ENCODE measurements at places on chromosomes 2 and 18. TPM values are rescaled to one million over a fixed set of nuclear protein-coding genes. Genes with fewer than 3 reads are reported as not detected.

The CYS1 gene
- polyA plus RNA-seq, result 15.6 TPM

The EGR4 gene
- polyA plus RNA-seq, result not detected

The CPS1 gene
- polyA plus RNA-seq, result 13.1 TPM

The NGEF gene
- polyA plus RNA-seq, result 1.2 TPM

- DNase-seq, result no peak
Measured at GRCh38 chr2:82043867-82044266, 1739.3 kb upstream of the LRRTM1 start.

GRCh38 chr18:74733598-74733997 lies 135.9 kb downstream of the ZNF407 start:
- no peak for DNase-seq

DNA sequence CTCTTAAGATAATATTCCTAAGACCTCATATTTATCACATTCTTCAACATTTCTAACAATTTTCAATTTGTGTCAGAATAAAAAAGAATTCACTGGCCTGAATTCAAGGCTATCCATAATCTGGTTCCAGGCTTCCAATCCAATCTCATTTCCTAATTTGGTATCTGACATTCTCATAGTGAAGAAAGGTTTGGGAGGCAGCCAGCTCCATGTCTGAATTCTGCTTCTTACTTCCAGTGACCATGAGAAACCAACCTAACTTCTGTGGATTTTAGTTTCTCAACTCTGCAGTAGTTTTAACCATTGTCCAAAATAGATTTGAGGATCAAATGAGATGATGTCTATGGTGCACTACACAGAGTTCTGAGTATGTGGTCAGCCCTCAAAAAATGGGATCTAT lies 439.1 kb upstream of the GCFC2 start:
- DNase-seq, result no peak

DNA sequence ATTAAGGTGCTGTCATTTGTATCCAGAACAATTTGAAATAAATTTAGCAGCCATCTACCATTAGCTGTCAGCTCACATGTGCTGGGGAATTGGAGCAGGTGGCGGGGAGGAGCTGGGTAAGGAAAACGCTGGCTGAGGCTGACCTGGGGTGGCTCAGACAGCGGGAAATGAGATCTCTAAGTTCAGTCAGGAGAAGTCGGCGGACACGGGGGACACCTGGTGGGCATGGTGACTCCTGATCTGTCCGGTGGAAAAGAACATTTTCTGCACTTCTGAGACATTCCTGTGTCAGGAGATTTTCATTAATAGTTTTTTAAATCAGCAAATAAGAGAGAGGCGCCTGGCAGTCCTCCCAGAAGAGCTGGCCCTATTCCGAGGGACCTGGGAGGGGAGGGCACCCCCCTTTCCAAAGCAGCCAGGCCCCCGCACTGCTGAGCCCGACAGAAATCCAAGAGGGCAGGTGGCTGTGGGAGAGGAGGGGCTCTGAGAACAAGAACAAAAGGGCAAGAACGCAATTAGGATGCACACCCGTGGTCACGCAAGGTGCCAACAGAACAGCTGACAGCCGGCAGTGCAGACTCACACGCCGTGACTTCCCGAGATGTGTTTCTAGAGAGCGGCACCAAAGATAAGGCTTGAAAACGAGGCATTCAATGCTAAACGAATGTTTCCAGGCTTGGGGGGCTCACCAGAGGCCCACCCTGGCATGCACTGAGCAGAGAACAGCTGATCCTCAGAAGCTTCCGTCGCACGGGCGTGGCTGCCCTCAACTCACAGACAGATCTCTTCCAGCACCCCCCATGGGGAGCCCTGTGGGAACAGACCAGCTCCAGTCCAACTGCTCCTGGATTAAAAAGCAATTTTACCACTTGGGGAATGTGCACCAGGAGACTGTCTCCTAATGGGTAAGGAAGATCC lies 26.4 kb downstream of the SLC66A2 start:
- DNase-seq, result no peak

The SNORC gene
- polyA plus RNA-seq, result 0.93 TPM

The HRH4 gene
- polyA plus RNA-seq, result 0.20 TPM

DNA sequence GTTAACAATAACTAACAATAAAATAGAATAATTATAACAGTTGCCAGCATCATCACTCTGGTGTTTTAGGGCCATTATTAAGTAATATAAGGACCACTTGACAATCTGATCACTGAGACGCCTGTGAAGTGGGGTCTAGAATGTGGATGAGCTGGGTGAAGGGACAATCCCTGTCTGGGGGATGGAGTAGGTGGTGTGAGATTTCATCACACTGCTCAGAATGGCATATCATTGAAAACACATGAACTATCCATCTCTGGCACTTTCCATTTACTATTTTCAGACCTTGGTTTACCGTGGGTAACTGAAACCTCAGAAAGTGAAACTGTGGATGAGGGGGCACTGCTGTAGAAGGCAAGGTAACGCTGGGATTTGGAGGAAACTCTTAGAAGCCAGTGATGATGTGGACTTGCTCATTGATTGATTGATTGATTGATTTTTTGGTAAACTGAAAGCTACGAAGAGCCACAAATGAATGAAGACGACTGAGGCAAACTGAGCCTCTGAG lies 204.4 kb upstream of the TWIST2 start:
- DNase-seq, result no peak

- no peak for DNase-seq
Measured at GRCh38 chr2:219851801-219852481, 224.5 kb downstream of the SLC4A3 start.

DNA sequence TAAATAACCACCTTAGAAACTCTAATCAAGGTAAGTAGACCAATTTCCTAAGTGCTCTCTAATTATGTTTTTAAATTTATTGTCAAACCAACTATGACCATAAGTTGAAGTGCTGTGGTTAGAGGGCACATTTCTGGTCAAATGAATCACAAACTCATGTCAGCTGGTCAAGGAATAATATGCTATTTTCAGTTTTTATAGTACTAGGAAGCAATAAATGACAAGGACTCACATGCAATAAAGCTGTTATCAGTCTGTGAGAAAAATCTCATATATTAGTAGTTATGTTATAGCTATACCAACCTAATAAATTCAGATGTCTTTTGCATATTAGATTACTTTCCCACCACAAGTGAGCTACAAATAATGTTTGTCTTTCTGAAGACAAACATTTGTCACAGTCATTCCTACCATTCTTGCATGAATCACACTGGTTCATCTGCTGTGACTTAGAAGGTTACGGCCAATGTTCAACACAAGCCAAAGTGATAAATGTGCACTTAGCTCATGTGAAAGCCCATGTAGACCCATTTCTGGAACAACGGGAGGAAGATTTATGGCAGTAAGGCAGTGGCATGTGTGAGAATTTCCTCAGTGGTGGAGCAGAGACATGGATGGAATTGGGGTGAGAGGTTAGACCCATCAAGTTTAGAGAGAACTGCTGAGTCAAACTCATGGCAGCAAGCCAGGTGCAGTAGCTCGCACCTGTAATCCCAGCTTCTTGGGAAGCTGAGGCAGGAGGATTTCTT lies 27.4 kb upstream of the CCNYL1 start:
- DNase-seq, result no peak

The CDK15 gene
- 0.26 TPM for polyA plus RNA-seq

The MYOM1 gene
- 4.0 TPM for polyA plus RNA-seq

GRCh38 chr2:60565472-60565871 lies 12.0 kb upstream of the BCL11A start:
- no peak for DNase-seq

GRCh38 chr18:30455741-30456140 lies 586.8 kb downstream of the DSC3 start:
- DNase-seq, result no peak

The UGT1A4 gene
- polyA plus RNA-seq, result not detected

- DNase-seq, result no peak
Measured at GRCh38 chr2:208134928-208135586, 5.4 kb upstream of the CRYGC start.

The DNAJC5G gene
- polyA plus RNA-seq, result not detected

The CCL20 gene
- polyA plus RNA-seq, result 0.52 TPM

- no peak for DNase-seq
Measured at GRCh38 chr2:214328941-214329340, 81.9 kb upstream of the VWC2L start.

GRCh38 chr2:3434654-3435053 lies 55.2 kb downstream of the TRAPPC12 start:
- no peak for DNase-seq

DNA sequence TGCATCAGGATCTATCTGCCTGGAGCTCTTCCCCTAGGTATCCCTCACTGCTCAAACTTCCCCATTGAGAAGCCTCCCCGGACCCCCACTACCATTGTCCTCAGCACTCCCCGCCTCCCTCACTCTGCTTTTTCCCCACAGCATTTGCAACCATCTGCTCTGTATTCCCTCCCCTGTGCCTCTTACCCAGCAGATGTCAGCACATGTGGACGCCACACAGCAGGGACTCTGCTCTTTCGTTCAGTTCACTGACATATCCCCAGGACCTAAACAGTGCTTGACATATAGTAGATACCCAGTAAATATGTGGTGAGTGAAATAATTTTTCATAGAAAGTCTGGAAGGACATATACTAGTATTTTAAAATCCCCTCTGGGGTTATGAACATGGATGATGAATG lies 101.1 kb downstream of the TMEM247 start:
- DNase-seq, result no peak

DNA sequence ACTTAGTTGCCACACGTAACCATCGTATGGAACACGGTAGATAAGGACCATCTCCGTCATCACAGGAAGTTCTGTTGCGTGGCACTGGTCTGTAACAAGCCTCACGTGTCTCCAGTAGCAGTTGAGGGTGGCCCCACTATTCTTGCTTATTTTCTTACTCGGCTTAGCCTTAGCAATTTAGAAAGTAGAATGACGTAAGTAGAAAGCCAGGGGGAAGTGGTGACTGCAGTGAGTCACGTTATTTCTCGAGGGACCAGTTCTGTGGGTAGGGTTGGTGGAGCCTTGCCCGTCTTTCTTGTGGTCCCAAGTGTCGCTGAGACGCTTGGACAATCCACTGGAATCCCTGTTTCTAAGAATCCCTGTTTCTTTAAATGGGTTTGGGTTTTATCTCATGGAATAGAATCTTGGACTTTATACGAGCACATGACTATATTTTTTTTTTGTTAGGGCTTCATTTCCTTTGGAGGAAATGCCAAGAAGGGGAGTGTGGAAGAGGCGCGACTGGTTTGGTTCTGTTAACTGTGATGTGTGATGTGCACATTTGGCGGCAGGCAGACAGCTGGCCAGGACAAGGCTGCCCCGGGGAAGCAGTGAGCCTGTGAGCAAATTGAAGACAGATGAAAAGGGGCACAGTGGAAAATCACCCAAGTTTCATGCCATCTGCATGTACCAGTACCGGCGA lies 96.2 kb downstream of the CABLES1 start:
- DNase-seq, result no peak

DNA sequence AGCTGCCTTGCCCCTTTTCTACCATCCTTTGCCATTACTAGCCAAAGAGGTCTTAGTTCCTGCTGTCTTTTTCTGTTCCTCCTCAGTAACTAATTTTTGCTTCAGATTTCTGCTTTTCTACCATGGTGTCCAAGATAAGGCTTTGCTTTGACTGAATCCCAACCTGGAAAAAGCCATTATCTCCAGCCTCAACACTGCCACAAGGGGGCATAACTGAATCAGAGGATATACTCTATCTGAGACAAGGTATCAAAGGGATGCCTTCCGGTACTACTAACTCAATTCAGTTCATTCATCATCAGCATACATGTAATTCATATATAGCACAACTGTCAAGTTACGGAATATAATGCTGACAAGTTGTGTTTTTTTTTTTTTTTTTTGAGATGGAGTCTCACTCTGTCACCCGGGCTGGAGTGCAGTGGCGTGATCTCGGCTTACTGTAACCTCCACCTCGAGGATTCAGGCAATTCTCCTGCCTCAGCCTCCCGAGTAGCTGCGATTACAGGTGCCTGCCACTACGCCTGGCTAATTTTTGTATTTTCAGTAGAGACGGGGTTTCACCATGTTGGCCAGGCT lies 11.4 kb downstream of the OSGEPL1 start:
- DNase-seq, result no peak

DNA sequence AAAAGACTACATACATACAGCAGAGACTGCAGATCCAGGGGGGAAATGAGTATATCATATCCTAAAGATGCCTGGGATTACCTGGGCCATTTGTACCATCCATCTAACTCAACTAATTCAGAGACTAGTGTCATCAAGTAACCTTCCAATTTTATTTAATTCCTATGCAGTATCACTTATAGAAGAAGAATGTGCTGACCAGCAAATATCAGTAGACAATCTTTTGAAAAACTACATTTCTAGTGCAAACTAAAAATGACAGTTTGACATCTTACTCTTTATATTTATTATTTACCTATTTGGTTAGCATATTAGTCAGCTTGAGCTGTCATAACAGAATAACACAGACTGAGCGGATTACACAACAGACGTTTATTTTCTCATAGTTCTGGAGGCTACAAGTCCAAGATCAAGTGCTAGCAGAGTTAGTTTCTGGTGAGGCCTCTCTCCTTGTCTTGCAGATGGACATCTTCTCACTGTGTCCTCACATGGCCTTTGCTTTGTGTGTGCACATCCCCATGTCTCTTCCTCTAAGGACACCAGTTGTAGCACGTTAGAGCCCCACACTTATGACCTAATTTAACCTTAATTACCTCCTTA lies 47.0 kb downstream of the NCKAP5 start:
- DNase-seq, result no peak

The BMP10 gene
- not detected for polyA plus RNA-seq

DNA sequence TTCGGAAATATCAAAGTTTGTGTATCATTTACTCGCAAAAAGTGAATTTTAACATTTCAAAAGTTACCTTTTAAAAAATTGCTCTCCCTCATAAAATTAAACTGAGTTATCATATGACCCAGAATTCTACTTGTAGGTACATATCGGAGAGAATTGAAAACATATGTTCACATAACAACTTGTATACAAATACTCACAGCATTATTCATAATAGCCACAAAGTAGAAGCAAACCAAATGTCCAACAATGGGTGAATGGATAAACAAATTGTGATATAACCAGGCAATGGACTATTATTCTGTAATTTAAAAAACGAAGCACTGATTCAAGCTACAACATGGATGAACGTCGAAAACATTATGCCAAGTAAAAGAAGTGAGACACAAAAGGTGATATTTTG lies 412.0 kb upstream of the TCF4 start:
- DNase-seq, result no peak

The DQX1 gene
- 1.1 TPM for polyA plus RNA-seq

The POMC gene
- 1.6 TPM for polyA plus RNA-seq

- no peak for DNase-seq
Measured at GRCh38 chr2:103327966-103328365, 566.1 kb downstream of the TMEM182 start.

The TOGARAM2 gene
- 6.5 TPM for polyA plus RNA-seq

The GTF2A1L gene
- polyA plus RNA-seq, result 0.16 TPM

DNA sequence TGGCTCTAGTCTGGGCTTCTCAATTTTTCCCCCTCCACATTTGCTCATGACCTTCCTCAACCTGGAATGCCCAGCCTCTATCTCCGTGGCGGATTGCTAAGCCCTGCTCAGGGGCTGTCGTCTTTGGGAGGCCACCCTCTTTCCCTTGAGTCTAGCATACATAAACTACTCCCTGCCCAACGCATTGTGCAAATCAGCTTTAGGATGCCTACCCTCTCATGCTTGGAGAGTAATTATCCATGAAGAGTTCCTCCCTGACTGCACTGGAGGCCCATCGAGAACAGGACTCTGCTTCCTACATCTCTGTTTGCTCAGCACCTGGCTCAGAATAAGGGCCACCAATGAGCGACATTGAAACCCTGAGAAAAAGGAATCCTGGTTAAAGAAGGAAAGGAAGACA lies 53.7 kb upstream of the NPAS2 start:
- DNase-seq, result no peak

The GPR17 gene
- polyA plus RNA-seq, result 0.74 TPM
